Tibial nerve (tissue), 4 donors: ENCODE measurements at places on chromosomes 11 and 22.

DNA sequence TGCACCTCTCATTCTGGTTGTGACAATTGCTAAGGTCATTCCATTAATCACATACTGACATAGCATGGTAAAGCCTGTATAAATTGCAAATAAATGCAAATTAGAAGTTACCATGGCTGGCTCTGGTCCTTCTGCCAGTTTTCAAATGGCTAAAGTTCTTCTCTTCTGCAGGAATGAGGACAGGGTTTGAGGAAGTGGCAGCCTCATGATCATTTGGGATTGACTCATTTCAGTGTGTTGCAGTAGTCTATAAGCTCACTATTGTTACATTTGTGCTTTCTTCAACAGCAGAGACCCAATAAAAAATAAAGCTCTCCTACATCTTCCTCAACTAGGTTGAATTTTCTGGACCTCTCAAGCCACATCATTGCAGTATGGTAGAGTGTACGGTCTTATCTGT lies 60.3 kb downstream of the NECTIN1 start:
- DNase-seq: no peak

- DNase-seq: no peak
These were observed 73.7 kb upstream of the AMOTL1 start for GRCh38 chr11:94694309-94695060.

GRCh38 chr11:36738292-36738861 lies 140.3 kb upstream of the RAG2 start:
- DNase-seq: no peak

GRCh38 chr11:83681906-83682610 lies 395.9 kb upstream of the CCDC90B start:
- DNase-seq: no peak

GRCh38 chr11:121722431-121723245 lies 269.9 kb upstream of the SORL1-AS1 start:
- peak; percentile 83 for DNase-seq

GRCh38 chr11:64580412-64580811 lies 10.6 kb upstream of the SLC22A12 start:
- no peak for DNase-seq

GRCh38 chr22:19571207-19571795 lies 47.1 kb upstream of the CLDN5 start:
- no peak for DNase-seq

DNA sequence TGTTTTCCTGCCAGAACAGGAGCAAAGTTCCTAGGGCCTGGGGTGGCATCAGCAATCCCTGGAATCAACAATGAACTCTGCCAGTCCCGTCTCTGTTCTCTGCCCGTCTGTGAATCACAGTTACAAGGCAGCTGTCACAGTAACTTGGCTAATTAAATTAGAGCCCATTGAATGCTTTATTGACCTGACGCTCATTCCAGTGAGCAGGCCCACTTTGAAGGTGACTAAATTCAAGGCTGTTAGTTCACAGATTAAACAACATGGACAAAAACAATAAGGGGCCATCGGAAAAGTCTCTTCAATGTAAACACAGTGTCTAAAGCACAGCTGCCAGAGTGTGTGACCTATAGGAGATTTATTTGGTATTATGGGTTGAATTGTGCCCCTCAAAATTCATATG lies 17.7 kb upstream of the TMPRSS5 start:
- DNase-seq: no peak

DNA sequence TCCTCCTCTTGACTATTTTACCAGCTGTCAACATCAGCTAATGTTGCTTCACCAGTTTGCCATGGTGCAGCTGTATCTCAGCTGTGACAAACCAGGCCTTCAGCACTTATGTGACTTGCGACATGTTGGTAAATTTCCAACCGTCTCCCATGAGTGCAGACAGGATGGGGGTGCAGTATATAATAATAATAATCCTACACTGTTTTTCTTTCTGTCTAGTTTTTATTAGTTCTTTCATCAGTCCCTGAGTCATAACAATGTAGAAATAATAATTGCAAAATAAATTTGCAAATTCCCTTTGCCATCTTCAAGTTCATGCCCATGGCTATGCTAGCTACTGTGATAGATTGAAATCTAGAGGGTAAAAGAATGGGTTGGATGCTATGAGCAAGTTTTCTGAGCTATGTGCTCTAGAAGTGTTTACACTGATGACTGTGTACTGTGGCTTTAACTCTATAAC lies 4.9 kb downstream of the MMP13 start:
- no peak for DNase-seq

GRCh38 chr22:19942157-19943081 lies 801 bp upstream of the TXNRD2 start:
- DNase-seq: no peak

DNA sequence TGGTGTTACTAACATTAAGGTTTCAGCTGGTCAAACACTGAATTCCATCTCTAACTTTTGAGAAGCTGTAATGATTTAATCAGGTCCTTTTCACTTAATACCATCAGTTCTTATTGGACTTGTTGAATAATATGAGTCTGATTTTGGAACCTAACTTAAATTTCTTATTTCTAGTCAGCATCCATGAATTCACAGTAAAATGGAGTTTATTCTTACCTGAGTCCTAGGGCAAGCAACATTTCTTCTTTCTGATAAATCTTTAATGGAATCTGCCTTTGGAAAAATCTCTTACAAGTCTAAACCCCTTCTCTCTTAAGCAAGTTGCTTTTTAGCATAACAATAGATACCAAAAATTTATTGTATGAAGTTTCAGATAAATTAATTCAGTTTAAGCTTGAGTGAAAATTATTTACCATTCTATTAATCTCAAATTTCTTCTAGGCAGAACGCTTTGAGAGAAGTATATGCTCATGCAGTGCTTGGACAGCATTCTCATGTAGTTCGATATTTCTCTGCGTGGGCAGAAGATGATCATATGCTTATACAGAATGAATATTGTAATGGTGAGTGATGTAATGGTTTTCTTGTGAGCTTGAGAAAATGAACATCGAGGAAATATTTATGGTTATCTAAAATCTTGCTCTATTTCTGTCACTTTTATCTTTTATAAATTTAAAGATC lies 3.4 kb downstream of the WEE1 start:
- no peak for DNase-seq

DNA sequence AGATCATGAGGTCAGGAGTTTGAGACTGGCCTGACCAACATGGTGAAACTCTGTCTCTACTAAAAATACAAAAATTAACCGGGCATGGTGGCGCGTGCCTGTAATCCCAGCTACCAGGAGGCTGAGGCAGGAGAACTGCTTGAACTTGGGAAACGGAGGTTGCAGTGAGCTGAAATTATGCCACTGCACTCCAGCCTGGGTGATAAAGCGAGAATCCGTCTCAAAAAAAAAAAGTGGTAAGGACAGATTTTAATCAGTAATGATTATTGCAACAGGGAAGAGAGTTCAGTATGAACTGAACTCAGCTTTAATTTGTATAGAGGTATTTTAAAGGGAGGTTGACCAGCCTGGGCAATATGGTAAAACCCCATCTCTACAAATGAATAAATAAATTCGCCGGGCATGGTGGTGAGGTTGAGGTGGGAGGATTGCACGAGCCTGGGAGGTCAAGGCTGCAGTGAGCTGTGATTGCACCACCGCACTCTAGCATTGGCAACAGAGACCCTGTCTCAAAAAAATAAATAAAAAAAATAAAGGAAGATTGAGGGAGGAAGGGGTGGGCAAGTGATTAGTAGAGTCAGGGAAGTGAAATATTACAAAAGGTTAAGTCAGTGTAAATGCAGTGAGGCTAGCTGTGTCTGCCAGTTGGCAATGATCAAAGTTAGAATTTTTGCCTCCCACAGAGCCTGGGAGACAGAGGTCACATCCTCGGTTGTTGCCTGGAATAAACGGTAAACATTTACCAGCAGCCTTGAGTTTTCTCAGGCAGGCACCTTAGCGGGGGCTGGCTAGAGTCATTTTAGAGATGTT lies 2.6 kb upstream of the MCM5 start:
- no peak for DNase-seq

DNA sequence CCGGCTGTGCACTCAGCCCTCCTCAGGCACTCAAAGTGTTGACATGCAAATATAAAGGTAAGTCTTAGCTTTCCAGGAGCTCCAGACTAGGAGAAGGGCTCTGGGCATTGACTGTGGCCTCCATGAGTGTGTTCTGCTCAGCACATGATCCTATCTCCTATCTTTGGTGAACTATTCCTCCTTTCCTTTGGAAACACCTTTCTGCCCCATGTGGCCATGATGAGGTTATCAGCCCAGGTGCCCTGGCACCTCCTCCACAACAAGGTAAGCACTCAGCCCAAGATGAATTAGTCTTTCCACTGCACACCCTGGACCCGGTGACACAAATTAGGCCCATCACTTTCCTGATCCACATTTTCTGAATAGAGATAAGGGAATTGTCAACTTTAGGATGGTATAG lies 37.9 kb upstream of the LMO1 start:
- no peak for DNase-seq

DNA sequence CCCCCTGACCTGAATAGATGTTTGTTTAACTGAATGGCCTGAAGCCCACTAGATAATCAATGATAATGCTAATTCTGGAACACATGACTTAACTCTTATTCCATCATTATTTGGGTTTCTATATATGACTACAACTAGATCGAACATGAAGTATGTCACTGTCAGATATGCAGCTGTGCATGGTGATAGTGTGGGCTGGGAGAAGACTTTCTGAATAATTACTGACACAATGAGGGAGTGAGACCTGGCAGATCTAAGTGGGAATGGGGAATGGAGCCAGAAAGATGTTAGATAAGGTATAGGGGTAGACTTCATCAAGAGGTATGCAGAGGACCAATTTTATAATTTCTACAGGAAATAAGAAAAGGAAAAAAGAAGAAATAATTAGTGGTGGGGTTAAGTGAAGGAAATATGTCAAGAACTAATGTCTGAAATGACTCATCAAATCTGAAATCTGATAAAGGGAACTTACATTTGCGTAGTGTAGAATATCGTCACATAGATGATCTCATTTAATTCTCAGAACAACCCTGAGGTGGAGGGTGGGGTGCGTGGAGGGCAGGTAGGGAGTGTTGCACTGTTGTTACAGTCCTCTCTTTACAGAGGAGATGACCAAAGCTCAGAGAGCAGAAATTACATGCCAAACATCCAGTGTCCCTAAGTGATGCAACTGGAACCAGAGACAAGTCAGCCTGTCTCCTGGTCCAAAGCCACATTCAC lies 68.2 kb upstream of the EED start:
- DNase-seq: no peak

DNA sequence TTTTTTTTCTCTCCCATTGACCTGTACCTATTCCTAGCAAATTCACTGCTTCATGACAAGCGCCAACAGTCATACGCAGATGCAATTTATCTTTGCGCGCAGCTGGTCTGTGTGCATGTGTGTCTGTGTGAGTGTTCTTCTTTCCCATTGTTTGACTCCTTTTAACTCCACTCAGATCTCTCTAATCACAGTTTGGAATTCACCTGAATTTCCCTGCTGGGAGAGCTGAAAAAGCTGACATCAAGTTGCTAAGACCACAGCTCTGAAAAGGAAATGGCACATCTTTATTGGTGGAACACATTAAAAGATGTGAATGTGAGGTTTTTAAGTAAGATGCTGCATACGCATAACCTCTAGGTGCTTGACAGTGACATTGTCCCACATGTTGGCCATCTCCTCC lies 187.4 kb upstream of the MTMR2 start:
- DNase-seq: no peak

DNA sequence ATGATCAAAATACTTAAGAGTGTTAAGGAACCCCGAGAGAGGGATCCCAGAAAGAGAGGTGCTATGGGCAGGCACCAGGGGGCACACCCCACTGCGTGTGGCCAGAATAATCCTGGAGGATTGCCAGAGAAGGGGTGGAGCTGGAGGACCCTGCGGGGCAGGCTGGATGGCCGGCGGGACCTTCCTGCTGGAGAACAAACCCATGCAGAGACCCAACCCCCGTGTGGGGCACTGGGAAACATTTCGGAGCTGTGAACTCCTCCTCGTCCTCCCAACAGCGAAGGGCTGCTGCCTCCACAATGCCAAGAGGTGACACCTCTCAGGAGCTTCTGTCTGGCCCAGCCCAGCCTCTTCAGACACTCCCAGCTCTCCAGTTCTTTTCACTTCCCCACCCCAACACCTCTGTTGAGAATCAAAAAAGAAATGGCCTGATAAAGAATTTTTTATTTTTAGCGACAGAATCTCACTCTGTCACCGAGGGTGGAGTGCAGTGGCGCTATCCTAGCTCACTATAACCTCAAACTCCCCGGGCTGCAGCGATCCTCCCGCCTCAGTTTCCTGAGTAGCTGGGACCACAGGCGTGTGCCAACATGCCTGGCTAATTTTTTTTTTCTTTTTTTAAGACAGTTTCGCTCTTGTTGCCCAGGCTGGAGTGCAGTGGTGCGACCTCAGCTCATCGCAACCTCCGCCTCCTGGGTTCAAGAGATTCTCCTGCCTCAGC lies 25.6 kb downstream of the RHOD start:
- no peak for DNase-seq

DNA sequence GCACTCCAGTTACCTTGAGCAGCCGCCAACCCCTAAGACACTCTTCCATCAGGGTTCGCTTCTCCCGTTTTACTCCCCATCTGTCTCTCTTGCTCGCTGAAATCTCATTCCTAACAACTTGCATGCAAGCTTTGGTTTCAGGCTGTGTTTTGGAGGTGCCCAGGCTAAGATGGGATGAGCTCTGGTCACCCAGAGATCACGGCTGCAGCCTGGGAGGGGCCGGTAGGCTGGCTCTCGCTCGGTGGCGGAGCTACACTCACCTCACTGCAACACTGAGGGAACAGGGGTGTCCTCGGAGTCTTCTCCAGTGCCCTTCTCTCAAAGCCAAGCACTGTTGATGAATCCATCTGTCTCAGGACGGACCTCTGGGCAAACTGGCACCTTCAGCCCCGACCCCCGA lies 197.5 kb downstream of the BARX2 start:
- DNase-seq: no peak

GRCh38 chr11:69453151-69453550 lies 28.3 kb upstream of the LINC01488 start:
- no peak for DNase-seq

DNA sequence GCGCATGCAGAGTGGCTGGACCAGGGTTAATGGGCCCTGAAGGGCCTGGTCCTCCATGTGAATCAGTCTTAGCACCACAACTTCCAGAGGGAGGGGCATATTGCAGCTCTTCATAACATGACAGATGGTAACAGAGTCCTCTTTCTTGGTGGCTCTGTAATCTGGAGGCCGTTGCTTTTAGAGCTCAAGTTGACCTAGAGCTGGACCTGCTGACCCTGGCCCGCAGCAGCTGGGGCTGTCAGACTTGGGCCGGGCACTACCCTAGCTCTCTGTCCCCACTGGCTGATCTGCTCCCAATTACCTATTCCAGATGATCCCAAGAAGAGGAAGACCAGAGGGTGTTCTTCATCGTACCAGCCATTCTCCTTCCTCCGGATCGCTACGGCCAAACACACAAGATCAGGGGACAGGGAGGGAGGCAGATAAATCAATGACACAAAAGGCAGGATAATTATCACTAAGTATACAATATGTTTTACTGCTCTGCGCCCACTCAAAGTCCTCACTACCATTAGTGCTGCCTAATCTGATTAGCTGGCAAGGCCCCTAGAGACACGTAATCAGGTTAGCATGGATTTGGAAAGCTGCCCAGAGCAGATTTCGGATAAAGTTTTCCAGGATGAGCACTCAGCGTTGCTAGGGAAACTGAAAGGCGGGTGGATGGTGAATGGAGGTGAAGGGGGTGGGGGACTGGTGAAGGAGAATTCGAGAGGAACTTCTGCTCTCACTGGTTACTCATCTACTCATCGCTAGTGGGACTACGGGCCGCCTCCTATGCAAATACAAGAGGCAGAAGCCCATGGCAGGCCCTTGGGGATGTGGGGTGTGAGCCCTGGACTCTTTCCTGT lies 64.5 kb upstream of the PHOX2A start:
- no peak for DNase-seq
